ENCODE measurements at places on chromosomes 6 and 20.

DNA sequence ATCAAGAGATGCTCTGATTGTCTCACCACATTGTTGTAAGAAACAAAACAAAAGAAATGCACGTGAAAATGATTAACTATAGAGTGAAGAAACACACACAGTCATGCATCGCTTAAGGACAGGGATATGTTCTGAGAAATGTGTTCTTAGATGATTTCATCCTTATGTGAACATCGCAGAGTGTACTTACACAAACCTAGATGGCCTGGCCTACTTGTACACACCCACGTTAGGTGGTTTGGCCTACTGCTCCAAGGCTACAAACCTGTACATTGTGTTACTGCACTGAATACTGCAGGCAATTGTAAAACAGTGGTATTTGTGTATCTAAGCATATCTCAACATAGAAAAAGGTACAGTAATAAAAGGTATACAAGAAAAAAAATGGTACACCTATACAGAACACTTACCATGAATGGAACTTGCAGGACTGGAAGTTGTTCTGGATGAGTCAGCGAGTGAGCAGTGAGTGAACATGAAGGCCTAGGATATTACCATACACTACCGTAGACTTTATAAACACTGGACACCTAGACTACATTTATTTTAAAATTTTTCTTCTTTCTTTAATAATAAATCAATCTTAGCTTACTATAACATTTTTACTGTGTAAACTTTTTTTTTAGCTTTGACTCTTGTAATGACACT is 48.6 kb downstream of the FKBP5 start:
- no peak for DNase-seq

GRCh38 chr6:2971420-2972218 is at the start of gene SERPINB6:
Gene SERPINB6 (minus strand): TSS chr6:2971567. CDS start chr6:2959332, 12,235 bp downstream.
- no peak for DNase-seq

- no peak for DNase-seq
These were observed 818 bp upstream of the MDGA1 start for GRCh38 chr6:37698264-37699137.

- no peak for DNase-seq
These were observed 4.3 kb upstream of the RPP21 start for GRCh38 chr6:30340589-30341054.

GRCh38 chr6:14079433-14079832 is 38.1 kb upstream of the CD83 start:
- DNase-seq: no peak

DNA sequence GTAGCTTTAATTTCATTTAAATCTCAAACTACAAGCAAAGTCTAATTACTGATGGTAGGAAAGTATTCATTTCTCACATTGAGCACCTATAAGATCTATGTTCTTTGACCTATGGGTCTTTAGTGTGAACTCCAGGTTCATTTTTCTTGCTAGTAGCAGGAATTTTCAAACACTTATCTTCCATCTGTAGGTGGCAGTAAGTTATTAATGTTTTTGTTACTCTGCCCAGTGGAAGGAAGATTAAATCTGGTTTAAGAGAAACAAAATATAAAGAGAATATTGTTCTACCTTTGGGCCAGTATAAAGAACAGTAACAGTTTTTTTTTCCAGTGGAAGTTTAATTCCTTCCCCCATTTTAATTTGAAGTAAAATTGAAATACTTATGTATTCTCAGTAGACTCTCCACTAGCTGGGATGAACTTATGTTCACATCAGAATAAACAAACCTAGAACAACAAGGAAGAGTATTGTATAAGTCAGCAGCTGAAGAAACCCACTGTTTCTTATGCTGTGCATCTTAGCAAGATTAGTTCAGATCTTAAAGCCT is 328.2 kb downstream of the PHF3 start:
- no peak for DNase-seq

- DNase-seq: no peak
These were observed 75.1 kb downstream of the EDN3 start for GRCh38 chr20:59375541-59375940.

DNA sequence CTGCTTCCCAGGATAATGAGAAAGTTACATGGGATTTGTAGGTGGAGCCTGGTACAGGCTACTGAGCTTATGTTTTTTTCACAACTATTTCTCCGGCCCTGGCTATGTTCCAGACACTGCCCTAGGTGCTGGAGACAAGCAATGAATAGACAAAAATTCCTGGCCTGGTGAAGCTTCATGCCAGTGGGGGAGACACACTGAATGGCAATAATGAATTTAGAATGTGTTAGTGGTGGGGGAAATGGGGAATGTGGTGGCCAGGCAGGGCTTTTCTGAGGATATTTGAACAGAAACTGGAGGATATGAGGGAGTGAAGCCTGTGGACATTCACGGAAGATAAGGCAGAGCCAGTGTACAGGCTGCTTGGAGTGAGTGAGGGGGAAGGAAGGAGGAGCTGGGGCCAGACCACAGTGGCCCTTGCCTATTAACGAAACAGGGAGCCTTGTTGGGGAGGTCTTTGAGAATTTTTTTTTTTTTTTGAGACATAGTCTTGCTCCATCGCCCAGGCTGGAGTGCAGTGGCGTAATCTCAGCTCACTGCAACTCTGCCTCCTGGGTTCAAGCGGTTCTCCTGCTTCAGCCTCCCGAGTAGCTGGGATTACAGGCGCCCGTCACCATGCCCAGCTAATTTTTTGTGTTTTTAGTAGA is 6.6 kb downstream of the FOXS1 start:
- DNase-seq: no peak

GRCh38 chr6:116012471-116012949 is 48.2 kb downstream of the FRK start:
- no peak for DNase-seq

- DNase-seq: no peak
These were observed 28.6 kb upstream of the ARFGEF2 start for GRCh38 chr20:48892891-48893290.

DNA sequence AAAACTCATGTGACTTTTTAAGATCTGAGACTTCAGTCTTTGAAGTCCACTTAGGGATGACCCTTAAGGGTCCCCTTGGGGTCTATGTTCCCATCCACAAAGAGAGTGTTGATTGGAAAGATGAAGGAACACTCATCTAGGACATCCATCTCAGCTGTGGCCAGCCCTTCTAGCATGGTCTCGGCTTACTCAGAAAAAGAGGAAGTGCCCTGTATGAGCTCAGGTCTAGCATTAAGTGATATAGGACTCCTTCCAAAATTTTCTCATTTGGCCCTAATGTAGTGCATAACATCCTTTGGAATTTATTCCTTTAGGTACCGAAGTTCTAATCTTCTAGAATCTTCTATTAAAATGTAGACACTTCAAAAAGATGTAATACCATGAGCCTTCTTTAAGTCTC is 77.4 kb downstream of the NDUFAF5 start:
- no peak for DNase-seq

DNA sequence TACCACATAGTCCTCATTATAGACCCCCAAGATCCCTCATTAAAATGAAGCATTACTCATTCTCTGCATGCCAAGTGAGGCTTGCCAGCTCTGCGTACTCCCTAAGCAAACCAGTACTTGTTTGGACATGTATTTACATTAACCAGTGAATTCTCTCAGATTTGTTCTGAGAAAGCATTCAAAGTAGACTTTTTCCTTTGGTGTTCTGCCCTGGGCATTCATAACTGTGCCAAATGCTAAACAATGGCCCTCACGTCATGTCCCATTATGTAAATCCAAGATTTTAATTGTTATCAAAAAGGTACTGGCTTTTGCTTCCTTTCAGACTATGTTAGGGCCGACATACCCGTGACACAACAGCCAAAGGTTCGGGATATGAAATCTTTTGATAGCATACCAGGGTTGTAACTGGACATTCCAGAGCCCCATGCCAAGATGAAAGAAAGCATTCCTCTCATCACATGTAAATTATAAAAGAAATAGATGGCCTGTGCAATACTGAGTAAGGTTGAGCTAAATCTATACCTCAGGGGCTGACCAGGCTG is 164.2 kb downstream of the ADAT2 start:
- no peak for DNase-seq

- no peak for DNase-seq
These were observed 200.3 kb downstream of the EDN1 start for GRCh38 chr6:12490351-12490903.

- no peak for DNase-seq
These were observed 94.5 kb downstream of the ZMYND8 start for GRCh38 chr20:47262008-47262364.

- no peak for DNase-seq
These were observed 74.9 kb upstream of the CLDN20 start for GRCh38 chr6:155188707-155189496.

GRCh38 chr6:101395345-101395744 is 1.8 kb downstream of the GRIK2 start:
- no peak for DNase-seq

GRCh38 chr20:43938932-43939761 is 24.5 kb downstream of the TOX2 start:
- no peak for DNase-seq

DNA sequence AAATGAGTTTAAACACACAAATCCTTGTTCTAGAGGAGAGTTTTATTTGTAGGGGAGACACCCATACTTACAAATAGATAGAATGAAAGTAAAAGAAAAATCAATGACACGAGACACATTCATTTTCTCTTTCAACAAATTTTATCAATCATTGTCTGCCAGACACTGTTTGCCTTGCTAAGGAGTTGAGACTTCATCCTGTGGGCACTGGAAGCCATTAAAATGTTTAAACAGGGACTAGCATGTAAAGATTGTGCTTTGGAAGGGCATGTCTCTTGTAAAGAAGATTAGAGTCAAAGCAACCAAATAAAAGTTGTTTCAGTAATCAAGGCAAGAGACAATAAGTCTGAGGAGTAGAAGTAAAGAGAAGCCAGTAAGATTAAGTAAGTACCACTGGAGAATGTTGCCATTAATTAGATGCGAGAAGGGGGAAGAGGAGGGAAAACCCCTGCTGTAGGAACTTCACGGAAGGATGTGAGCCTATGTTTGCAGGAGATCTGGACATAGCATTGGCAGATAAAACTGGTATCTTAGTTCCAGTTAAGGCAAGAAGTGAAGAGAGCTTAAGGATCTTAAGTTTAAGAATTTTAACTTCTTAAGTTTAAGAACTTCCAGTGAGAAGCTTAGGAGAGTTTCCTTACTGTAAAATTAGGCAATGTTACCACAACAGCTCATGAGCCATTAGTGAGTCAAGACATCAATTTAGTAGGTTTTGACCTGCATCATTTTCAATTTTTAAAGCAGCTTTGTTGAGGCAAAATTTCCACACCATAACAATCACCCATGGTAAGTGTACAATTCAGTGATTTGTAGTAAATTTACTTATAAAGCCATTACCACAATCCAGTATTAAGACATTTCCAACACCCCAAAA is 117.0 kb upstream of the UST start:
- DNase-seq: no peak

GRCh38 chr6:158172001-158172400 is 3.9 kb downstream of the GTF2H5 start:
- no peak for DNase-seq

DNA sequence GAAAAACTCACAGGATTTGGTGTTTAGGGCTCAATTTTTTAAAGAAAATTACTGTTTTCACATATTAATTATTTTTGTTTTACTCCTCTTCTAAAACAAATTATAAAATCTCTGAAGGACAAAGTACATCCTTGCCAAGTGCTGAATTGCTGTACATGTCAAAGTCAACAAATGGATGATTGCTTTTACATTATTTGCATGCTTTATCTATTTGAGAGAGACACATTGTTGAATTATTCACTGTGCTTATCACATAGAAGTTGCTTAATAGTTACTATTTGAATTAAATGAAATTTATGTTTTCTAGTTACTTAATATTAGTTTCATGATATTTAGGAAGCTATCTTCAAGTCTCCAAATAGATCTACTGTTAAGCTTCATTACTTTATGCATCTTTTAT is 318.6 kb upstream of the PTCHD4 start:
- no peak for DNase-seq

DNA sequence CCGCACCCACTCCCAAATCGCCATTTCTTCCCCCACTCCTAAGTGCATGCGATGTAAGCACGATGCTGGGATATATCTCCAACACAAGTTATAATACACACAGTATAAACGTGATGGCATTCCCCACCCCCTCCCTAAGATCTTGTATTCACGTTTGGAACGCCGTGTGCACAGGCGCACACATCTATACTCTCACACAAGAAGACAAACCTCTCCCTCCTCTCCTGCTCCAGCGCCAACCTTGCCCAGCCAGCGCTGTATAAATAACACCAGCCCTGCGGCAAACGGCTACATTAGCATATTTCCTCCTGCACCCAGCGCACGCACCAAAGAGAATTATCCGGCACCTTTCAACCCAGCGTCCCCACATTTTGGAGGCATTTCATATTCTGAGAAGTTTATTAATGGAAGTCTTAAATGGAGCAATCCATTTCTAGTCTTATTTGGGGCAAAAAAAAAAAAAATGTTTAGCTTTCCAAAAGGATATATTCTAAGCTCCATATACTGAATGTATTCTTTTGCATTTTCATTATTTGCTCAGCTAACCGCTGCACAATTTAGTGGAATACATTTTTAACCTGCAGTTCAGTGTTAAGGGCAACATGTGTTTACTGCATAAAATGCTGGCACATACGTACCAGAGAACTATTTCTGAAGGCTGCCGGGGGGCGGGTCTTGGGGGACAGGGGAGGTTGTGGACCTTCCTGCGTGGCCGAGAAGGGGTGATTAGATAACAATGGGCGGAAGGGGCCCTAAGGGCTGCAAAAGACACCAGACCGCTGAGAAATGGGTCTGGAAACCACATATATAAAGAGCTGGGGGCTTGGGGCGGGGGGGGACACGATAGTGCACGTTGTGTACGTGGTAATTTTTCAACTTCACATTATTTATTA is 1.1 kb upstream of the SLC22A23 start:
- DNase-seq: no peak

DNA sequence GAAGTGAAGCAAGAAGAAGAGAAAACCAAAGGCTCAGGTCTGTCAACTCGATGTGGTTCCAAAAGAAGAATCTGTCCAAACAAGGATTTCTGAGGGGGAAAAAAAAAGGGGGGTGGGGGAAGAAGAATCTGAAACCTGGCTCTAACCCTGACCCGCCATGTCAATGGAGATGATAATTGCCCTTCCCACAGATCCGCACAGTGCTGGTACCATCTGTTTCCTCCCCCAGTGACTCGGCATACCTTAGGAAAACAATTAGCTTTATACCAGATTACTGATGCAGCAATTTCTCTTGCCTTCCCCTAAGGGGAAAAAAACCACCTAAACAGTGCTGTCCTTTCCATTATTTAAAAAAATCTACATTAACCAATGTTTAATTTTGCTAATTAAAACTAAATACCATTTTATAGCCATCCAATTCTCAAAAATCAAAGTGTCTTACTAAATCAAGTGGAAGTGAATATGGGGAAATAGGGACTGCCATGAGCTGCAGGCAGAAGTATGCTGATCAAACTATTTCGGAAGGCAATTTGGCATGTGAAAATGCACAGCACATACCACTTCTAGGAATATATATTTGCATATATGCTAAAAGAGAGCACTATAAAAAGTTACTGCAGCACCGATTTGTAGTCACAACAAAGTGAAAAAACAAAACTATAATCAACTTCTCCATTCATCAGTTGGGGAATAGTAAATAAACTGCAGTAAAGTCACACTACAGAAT is 46.8 kb downstream of the MAP7 start:
- no peak for DNase-seq

DNA sequence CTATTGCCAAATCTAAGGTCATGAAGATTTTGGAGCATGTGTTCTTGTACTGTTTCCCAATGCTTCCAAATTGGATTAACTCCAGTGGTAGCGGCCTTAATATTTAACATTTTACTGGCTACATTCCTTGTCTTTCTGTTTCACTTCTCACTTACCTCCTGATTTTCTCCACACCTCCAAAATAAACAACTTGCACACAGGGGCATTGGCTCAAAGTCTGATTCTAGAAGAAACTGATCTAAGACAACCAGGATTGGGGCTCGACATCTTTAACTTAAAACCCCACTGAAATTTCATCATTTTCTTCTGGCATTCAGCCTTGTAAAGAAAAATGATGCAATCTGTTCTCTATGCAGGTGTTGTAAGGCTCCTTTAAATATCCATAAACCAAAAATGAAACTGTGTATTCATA is 557.9 kb upstream of the ID4 start:
- no peak for DNase-seq
